Fibroblast of the aortic adventitia (primary cell): ENCODE measurements at places on chromosomes 2 and 18. TPM values are rescaled to one million over a fixed set of nuclear protein-coding genes. Genes with fewer than 3 reads are reported as not detected.

DNA sequence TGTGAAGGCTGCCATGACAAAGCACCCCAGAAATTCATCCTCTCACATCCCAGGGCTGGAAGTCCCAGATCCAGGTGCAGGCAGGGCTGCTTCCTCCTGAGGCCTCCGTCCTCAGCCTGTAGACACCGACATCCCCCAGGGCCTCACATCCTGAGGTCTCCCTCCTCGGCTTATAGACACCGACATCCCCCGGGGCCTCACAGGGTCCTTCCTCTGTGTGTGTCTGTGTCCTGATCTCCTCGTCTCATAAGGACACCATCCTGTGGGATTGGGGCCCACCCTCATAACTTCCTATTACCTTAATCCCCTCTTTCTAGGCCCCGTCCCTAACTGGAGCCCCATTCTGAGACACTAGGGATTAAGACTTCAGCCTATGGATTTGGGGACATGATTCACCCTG lies 92.0 kb upstream of the SNTG2 start:
- DNase-seq = no peak

DNA sequence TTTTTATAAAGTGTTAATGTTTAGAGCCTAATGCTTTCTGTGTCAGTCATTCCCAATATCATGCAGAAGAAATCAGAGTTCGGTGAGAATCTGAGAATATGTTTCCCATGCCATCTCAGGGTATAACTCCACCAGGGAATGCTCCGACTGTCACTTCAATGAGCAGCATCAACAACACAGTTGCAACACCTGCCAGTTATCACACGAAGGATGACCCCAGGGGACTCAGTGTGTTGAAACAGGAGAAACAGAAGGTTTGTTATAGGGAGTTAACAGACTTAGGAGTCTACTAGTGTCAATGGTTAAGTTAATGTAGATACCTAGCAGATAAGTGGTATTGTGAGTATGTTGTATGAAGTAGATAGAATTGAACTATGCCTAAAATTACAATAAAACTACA lies 31.0 kb downstream of the VAPA start:
- DNase-seq = no peak

DNA sequence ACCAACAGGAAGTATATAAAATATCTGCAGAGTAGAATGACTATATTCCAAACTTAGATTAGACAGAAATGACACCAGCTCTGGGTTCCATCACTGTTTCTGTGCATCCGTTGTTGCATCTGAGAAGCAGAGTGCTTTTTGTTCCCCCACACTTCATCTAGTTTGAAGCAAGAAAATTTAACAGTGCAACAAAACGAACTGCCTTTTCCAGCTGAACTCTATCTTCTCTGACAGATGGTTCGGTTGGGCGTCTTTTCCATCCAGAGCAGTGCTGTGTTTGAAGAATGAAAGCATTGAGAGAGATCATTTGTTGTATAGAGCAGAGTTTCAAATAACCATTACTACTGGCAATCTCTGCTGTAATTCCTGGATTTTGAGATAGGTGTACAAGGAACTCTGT lies 757.5 kb downstream of the DPP10 start:
- DNase-seq = no peak

Gene ENOSF1
- total RNA-seq = 49.5 and 55.7 TPM in 2 replicates

Gene SLC16A14
- total RNA-seq = 0.49 and 1.4 TPM in 2 replicates

Gene DSG4
- total RNA-seq = not detected in 2 replicates
